NCI-H2081 (cell line): ENCODE measurements at places on chromosomes 6 and 20.

- no peak for DNase-seq
Observed at GRCh38 chr6:45969026-45969425, 46.6 kb downstream of the CLIC5 start.

GRCh38 chr6:14031516-14031915 is 86.1 kb upstream of the CD83 start:
- no peak for DNase-seq

GRCh38 chr6:5337573-5337972 is 76.3 kb downstream of the FARS2 start:
- no peak for DNase-seq

- DNase-seq = no peak
Observed at GRCh38 chr6:131043902-131044447, 19.1 kb downstream of the EPB41L2 start.

GRCh38 chr20:1204113-1204512 is 859 bp downstream of the C20orf202 start:
- no peak for DNase-seq

DNA sequence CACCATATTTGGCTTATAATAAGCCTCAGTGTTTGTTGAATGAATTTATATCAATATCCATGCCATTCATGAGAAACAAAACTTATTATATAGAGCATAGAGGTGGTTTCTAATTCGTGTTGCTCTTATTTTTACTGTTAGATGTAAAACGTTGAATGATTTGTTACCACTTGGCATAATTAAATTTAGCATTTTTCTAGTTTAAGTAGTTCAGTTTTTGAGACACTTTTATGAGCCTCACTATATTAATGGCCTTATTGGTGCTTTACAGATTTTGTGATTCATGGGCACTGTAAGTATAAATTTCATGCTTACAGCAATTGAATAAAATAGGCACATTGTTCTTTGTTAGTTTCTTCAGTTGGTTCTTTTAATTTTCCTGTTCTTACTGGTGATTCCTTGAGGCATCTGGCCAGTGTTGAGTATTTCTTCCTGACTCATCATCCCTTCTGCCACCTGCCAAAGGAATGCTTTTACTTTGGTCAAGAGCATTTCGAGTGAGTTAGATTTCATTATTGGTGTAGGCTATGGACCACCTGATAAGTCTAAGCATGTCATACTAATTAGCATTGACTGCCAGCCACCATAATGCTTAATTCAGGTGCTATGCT is 34.8 kb downstream of the CDKAL1 start:
- DNase-seq = no peak
